ENCODE measurements at places on chromosomes 3 and 15.
A peak's percentile ranks its signal among the peaks of the same experiment; 100 is the strongest.

DNA sequence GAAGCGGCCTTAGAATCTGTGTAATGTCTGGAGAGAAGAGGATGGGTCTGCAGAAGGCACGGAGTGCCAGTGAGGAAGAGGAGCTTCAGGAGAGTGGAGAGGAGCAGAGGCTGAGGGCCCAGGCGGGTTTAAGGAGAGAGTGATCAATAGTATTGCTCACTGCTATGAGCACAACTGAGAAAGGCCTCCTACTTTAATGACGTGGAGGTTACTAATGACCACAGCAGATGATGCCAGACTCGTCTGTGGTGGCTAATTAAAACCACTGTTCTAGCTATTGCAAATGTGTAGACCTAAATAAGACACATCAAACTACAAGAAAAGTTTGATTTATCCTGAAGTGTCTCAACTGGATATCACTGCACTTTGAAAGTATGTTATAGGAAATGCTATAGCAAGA, 33.2 kb downstream of the MTMR10 start:
- no peak for DNase-seq

DNA sequence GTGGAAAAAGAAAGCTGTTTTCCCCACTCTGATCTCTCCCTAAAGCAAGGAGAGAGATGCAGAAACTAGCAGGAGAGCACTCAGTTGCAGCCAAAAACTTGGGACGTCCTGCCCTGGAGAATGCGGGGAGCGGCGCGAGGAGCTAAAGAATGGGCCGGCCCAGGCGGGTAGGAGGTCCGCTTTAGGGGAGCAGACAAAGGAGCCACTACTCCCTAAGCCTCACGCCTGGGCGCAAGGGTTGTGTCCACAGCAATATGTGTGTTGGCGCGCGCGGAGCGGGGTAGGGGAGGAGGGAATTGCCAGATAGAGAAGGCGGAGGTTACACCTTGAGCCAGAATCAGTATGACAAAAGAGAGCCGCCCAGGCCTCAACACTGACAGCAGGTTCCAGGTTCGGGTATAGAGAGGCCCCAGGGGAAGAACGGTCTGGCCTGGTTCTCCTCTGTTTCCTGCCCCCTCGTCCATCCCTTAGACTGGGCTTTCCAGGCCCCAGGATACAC, 2.9 kb downstream of the WNT5A start:
- no peak for DNase-seq

DNA sequence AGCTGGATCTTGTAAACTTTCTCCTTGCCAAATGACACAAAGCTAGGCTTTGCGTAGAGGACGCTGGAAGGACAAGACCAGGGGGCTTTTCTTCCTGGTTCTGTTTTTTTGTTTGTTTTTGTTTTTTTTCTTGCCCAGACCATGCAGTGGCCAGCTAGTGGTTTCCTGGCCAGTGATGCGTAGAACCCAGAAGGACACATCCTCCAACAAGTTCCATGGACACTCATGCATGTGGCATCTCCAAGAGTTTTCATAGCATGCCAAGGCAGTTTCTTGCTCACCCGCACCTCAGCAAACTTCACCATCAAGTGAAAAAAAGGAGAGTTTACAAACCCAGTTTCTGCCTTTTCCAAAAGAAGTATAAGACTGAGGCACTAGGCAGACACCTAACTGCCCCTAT, 46.1 kb upstream of the TMCO5A start:
- DNase-seq = no peak

DNA sequence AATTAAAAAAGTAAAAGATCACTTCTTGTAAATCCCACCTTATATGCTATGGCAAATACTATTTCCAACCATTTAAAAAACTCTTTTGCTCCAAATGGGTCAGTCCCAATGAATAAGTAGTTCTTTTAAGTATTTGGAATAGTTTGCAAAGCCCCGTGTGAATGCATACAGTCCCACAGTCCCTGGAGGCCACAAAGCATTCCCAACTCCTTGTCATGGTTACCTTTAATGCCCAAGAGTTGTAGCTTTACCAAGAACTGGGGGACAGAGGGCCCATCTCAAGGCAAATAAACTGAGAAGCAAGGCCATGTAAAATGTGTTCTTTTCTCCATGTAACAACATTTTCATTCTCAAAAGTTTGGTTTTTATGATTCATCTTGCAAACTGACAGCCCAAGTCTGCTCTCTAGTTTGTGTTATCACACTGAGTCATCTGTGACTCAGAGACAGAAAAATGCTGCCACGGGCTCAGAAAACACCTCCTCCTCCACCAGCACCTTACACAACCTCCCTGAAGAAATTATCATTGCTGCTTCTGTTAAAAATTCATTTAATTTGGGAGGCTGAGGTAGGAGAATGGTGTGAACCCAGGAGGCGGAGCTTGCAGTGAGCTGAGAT, 336.2 kb downstream of the ERC2 start:
- peak; percentile 5 for DNase-seq

GRCh38 chr15:73284090-73284716, 84.6 kb downstream of the HCN4 start:
- DNase-seq = no peak

GRCh38 chr15:60964527-60964926, 264.6 kb downstream of the RORA start:
- DNase-seq = no peak

GRCh38 chr3:185406121-185406620, 43.2 kb downstream of the MAP3K13 start:
- DNase-seq = no peak

DNA sequence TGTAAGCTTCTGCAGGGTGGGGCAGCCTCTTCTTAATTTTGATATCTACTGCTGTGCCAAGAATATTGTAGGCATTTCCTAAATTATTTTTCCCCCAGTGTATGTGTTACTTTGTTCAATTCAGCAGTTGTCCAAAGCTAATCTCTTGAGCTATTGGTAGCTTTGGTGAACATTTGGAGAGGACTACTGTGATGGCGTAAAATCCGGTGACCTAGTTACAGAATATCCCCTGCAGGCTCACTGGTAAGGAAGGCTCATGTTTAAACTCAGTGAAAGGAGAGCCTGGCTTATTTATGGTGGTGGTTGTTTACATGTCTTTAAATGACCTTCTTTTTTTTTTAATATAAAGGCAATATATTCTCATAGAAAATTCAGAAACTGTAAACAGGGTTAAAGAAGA, 105.6 kb downstream of the LPP start:
- no peak for DNase-seq

DNA sequence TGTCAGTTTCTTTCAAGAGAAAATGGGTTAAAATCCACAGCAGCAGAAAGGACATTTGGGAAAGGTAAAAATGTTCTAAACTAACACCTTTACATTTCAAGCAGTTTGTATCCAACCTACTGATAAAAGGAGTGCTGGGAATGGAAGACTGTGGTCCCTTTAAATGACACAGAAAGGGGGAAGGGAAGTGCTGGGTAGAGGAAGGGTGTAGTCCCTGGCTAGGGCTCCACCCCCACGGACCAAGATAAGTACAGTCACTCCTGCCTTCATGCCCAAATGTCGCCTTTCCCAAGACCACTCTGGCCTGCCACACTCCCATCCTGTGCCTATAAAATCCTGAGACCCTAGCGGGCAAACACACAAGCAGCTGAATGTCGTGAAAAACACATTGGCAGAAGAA, 350.9 kb upstream of the POU1F1 start:
- DNase-seq = no peak

DNA sequence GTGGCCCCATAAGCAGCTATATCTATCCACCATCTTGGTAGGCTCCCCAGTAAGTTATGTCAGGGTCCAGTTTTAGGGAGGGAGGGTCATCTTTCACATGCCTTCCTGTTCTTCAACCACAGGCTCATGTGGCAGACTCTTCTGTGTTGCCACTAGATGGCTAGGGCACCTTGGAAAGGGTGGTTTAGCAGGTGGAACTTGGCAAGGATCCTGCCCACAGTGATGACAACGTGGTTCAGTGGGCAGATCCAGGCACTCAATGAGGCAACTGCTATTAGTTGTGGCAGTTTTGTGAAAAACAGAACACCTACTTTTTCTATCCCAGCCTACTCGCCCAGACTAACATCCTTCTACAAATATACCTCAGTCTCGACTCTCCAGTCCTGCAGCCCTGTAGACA, 7.2 kb upstream of the RBP1 start:
- DNase-seq = no peak

DNA sequence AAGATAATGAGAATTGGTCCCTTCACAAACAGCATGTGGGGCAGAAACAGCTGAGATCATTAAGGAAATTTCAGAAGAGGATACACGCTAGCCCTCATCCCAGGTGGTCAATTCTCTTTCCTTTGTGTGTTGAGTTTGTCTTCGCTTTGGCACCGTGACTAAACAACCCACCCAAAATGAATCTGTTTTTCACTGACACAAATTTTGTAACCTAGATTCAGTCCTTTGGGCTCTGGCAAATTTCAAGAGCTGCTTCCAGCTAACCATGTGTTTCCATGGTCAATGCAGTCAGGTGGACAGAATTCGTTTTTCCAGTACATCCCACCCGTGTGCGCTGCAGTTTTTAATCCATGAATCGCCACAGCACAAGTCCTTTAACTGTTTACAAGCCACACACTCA, 435.4 kb downstream of the WDR72 start:
- no peak for DNase-seq

DNA sequence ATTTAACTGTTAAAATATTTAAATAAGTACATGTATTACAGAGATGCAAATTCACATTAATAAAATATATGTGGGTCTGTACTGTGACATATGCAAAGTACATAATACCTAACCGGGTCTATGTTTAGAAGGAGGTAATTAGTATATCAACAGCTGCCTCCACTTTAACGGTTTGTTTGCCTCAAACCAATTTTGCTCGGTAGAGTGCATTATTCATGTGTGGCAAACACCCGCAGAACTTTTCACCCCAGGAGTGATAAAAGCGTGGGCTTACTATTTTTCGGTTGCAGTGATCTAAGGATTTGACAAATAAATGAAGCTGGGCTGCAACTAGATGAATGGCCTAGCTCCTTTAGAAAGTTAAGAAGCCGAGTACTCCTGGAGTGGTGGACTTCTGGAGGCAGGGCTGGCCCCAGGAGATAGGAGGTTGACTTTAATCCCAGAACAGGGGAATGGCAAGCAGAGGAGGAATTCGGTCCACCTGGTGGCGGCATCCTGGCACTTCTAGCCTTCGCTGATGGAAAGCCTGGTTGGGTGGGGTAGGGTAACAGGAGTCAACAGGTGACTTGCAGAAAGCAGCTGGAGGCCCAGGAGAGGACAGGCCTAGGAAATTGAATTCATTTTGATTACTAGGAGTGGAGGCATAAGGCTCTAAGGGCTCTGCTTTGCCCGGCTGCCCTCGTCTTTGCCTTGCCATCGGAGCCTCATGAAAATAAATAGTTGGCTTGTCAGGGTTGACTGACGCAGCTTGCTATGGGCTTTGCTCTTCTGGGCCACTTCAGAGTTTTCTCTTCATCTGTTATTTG, 2.4 kb downstream of the SLCO3A1 start:
- peak; percentile 13 for DNase-seq

DNA sequence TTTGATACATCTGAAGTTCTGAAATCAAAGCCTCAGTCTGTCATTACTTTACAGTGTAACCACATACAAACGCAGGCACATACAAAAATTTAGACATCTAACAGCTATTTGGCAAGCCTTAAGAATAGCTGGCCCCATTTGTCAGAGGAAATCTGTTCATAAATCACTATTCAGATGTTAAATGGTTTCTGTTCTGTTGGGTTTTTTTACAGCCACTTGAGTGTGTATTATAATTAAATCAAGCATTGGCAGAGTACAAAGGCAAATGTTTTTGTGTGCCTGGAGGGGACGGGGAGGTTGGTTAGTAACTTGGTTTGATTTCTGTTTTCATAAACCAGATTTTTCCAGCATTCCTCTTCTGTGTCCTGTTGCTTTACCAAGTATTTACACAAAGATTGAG, 24.1 kb downstream of the PIGB start:
- no peak for DNase-seq

- no peak for DNase-seq
These were observed 96.9 kb upstream of the UBP1 start for GRCh38 chr3:33537133-33537532.

DNA sequence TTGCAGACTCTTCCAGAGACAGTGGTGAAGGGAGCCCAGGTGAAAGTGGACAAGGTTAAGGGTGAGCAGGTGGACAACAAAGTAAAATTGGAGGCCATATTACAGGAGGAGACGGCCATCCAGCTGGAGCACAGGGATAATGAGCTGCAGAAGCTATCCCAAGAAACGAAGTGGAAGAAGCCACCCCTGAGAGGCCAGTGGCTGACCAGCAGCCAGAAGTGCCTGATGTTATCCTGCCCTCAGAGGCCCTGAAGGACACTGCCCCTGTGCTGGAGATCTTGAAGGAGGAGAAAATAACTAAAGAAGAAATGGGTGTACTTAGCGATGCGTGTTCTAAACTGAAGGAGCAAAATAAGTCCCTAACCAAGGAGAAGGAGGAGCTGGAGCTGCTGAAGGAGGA, 107.6 kb downstream of the SMAD6 start:
- DNase-seq = no peak

- no peak for DNase-seq
These were observed 323.7 kb upstream of the CTNNB1 start for GRCh38 chr3:40875581-40875980.

DNA sequence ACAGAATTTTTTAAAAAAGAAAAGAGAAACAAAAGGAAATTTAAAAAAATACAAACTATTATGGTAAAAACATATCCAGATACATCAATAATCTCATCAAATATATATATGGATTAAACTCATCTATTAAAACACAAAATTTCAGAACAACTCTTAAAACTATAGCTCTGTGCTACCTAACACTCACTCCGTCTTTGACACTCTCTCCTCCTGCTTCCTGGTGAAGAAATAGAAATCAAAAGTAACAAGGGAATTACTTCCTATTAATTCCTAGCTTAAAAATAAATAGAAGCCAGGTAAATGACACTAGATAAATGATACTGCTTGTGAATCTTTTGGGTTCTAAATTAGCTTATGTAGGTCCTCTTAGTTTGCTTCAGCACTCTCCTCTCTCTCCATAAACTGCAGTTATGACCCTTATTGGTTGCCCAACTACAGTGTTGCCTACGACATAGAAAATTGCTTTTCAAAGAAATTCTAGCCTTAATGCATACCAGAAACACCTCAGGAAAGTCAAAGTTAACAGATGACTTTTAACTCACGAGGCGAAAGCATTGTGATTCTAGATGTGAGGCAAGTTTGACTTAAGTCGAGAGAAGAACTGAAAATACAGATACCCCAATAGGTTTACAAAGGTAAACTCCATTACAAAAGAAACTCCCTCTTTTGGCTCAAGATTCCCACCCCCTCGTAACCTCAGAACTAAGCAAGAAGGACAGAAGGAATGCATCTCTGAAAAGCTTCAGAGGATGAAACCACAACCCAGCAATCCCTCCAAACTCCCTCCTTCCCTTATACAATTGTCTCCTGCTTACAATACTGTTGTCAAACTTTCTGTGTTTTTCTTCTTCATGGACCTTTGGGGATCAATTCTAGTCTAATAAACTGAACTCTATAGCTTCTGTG, 394.7 kb downstream of the FGF12 start:
- no peak for DNase-seq

- DNase-seq = no peak
These were observed 4.3 kb upstream of the LRRK1 start for GRCh38 chr15:100914876-100915275.

DNA sequence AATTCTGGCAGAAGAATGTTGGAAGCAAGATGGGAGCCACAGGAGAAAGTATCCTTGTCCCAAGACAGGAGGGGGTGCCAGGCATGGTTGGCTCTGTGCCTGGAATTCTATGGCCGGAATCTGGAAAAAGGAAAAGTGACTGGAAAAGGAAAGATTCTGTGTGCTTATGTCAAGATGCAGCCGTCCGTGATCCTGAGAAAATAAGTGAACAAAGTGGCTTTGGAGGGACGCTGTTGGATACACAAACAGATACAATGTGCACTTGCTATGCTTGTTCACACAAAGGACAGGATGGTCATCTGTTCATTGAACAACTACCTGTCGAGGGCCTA, 28.5 kb upstream of the MUC20 start:
- DNase-seq = no peak

GRCh38 chr15:41827290-41827879, 507 bp upstream of the JMJD7 start:
- DNase-seq = no peak

Measured in NCI-H1930 (cell line).